Fibroblast of mammary gland (primary cell): ENCODE measurements at places on chromosomes 12 and 14.

DNA sequence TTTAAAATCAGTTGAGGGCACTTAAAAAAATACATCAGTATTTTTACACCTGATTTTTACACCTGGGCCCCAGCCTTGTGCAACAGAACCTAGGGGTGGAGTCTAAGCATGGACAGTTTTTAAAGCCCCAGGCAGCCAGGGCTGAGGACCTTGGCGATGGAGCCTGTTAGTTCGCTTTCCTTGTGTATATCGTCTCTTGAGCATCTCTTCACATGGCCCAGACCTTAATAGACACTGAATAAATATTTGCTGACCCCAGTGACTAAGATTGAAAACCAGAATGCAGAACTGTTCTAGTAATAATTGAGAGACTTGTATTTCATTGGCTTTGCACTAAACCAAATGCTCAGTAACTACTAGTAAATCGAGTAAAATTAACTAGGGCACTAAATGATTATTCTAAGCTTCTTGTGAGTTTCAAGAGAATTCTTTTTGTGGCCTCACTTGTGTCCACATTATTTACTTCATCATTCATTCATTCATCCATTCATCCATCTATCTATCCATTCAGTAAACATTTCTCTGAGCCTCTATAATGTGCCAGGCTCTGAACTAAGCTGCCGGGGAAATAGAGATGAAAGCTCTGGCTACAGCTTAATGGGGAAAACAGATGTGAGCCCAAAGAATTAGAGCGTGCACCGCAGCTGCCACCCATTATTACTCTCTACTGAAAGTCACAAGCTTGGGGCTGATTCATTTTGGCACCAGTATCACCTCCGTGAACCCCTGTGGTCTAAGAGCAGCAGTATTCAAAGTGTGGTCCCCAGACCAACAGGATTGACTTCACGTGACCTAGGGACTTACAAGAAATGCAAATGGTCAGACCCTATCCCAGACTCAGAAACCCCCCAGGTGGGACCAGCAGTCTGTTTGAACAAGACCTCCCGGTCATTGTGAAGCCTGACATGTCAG lies 30.7 kb upstream of the BCL7A start:
- DNase-seq: peak; percentile 51

DNA sequence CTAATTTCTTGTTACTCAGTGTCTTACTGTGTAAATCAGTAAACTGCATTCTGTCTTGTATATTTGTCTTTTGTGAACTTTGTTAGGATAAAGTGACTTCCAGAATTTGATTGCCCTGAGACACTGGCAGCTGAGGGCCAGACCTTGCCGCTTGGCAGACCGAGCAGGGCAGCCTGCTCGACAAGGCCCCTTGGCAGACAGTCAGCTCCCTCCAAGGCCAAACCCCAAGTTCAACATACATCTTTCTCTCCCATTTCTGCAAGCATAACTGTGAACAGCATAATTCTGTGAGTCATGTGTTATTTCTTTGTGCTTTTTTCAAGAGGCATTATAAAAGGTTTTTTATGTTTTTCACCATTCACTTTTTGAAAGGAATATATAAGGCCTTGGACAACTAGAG lies 39.2 kb upstream of the BMAL2 start:
- DNase-seq: peak; percentile 20

DNA sequence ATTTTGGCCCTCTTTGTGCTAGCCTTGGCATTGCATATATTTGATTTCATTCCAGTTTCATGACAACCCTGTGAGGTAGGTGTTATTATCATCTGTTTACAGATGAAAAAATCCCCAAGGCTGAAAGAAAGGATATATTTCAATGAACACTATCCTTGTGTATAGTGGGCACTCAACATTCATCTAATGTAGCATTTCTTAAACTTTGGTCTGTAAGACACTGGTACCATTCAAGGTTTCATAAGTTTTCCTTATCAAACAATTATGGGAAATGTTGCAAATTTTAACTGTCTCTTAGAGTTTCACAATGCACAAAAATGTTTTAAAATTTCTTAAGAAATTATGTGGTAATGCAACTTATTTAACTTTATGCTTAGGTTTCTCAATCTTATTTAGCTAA lies 44.3 kb downstream of the ATP23 start:
- DNase-seq: no peak

GRCh38 chr12:122076743-122077495 lies 1.6 kb upstream of the MLXIP start:
- no peak for DNase-seq

- no peak for DNase-seq
Measured at GRCh38 chr12:2035431-2036055, 17.2 kb upstream of the CACNA1C start.

DNA sequence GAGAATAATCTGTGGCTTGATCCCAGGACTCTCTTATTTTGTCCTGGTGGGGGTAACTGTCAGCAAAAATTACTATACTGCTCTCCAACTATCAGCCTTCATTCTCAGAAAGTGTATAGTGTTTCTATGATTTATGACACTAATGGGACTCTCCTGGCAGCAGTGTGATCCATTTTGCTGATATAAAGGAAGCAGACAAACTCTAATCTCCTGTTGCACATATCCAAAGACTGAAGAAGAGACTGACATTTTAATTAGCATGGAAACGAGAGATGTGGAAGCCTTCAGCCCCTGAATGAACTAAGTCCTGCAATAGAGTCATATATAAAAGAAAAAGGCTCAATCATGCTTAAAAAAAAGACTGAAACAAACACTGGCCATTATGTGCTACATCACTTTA lies 127.8 kb upstream of the SSTR1 start:
- DNase-seq: no peak

GRCh38 chr14:87676814-87677437 lies 316.1 kb downstream of the GALC start:
- DNase-seq: no peak

GRCh38 chr12:101939306-101939705 lies 61.9 kb downstream of the DRAM1 start:
- no peak for DNase-seq

DNA sequence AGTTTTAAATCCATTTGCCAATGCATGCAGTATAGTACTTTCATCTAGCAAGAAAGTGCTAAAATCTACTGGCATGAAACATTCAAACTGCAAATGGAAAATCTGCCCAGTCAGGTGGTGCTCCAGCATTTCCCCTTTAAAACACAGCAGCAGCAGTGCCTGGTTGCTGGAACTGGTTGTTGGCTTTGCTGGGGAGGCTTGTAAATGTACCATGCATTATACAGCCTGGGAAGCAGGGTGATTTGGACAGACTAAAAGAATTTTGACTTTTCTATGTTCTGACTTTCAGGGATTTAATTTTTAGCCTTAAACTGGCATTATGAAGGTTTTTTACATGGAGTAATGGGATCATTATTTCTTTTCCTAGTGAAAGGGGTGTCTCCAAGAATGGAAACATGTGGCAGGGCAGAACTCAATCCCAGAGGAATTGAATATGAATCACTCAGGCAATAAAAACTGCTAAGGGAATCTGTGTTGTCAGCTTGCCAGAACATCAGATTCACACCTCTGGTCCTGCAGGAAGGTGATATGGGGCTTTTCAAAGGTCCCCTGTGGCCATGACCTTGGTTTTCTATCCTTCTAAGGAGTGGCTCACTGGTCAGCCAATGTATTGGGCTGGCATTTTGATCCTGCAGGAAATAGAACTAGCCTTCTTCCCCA lies 9.0 kb upstream of the PAX9 start:
- DNase-seq: peak; percentile 16

- DNase-seq: peak; percentile 78
Measured at GRCh38 chr14:93133464-93133863, 17.7 kb upstream of the ITPK1 start.

GRCh38 chr12:52043386-52044212 lies 7.6 kb upstream of the NR4A1 start:
- DNase-seq: peak; percentile 83

DNA sequence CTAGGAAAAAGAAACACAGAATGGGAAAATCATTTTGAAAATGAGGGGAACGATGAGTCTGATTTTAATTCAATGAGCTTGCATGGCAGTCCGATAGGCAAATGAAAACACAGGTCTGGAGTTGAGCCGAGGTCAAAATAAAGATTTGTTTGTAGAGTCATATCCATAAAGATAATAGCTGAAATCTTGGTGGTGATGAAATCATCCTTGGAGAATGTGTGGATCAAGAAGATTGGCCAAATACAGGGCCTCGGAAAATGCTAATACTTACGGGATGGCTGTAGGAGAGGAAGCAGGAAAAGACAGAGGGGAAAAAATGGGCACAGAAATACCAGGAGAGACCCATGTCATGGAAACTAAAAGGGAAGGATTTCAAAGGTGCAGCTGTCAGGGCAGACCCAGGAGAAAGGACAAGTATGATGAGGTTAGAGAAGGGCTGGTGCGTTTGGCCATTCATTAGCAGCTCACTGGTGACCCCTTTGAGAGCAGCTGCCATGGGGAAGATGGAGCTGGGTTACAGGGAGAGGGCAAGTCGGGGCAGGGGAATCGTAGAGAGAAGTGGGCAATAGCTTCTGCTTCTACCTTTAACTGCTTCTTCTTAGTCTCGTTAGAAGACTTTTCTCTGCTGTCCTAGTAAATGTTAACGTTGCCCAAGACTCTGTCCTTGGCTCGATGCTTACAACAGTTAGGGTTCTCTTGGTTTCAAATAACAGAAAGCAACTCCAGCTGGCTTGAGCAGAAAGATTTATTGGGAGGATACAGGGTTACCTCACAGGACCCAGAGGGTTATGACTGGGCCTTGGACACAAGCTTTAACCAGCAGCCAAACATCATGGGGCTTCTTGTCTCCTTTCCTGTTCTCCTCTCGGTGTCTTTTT lies 161.8 kb downstream of the EFCAB11 start:
- DNase-seq: peak; percentile 81

GRCh38 chr14:78091361-78091760 lies 78.8 kb upstream of the NRXN3 start:
- DNase-seq: no peak

DNA sequence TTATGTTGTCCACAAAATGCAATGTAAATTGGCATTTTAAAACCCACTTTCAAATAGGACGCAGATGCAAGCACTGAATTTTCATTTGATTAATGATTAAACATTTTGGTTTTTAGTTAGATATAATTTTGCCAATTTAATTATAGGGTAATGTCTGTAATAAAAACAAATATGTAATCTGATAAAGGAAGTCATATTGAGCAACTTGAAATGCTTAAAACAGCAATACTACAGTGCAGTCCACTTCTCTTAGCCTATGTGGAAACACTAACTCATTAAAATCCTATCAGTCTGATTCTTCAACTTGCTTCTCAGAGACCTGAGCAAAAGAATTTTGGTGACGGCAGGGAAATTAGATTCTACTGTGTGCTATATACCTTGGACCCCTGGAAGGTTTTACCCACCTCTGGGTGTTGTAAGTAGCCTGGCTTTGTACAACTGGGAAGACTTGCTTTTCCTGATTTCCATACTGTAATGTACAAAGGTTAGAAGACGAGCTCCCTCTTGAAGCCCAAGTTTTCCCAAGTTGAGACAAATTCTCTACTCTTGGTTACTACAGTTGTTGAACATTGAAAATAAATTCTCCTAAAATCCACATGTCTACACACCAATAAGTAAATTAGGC lies 4.1 kb downstream of the TRHDE start:
- DNase-seq: no peak
